ENCODE measurements at places on chromosomes 11 and 22.

DNA sequence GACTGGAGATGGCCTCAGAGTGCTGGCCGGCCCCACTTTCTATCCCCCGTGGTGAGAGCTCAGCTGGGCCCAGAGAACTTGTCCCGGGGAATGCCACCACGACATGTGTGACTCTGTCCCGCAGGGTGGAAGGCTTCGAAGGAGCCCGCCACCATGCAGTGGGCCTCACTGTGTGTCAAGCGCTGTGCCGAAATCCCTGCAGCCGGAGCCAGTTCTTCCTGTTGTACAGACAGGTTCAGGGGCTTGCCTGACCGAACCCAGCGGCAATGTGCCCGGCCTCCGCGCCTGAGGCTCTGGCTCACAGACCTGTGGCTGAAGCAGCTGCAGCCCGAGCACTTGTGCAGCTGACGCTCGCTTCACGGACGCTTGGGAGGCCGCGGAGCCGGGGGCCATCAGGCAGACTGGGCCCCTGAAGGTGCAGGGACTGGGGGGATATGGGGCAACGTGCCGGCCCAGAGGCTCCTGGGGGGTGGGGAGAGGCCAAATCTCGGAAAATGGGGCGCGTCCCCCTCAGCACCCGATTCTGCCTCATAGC is 650 bp downstream of the PPM1F start:
- DNase-seq, result peak; percentile 2

DNA sequence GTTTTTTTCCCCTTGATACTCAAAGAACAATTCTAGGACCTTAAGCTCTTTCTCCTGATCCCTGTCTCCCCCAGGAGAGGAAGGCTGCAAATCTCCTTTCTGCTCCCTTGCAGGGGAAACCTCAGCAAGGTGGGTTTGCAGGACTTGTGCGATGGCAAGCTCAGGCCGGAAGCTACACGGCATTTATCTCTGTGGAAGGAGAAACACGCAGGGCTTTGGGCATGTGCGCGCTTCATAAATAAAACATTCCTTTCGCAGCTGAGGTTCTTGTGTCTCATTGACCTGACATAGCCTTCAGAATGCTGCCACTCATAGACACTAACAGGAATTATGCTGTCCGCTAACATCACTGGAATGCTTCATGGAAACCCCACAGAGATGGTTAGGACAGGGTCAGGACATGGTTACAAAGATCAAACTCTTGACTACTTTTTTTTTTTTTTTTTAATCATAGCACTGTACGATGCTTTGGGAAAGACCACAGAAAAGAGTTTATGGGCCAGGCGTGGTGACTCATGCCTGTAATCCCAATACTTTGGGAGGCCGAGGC is 42.6 kb downstream of the SLN start:
- DNase-seq, result no peak

- DNase-seq, result no peak
These were observed 52.9 kb upstream of the SPATA19 start for GRCh38 chr11:133898031-133898769.

GRCh38 chr11:46387919-46388618 is 3.5 kb downstream of the CHRM4 start:
- no peak for DNase-seq

DNA sequence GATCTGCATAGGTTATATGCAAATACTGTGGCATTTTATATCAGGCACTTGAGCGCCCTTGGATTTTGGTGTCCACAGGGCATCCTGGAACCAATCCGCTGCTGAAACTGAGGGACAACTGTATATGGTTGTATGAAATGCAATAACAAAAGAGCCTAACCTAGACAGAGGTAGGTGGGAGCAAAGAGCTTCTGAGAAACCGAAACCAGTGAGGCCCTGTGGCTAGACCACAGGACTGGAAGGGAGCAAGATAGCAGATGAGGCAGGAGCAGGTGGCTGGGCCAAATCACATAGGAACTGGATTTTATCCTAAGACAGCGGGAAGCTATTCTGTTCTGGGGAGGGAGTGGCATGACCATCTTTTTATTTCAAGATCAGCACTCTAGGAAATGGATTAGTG is 30.1 kb downstream of the RCN1 start:
- no peak for DNase-seq

- DNase-seq, result no peak
These were observed 747 bp downstream of the TPCN2 start for GRCh38 chr11:69049490-69049867.

DNA sequence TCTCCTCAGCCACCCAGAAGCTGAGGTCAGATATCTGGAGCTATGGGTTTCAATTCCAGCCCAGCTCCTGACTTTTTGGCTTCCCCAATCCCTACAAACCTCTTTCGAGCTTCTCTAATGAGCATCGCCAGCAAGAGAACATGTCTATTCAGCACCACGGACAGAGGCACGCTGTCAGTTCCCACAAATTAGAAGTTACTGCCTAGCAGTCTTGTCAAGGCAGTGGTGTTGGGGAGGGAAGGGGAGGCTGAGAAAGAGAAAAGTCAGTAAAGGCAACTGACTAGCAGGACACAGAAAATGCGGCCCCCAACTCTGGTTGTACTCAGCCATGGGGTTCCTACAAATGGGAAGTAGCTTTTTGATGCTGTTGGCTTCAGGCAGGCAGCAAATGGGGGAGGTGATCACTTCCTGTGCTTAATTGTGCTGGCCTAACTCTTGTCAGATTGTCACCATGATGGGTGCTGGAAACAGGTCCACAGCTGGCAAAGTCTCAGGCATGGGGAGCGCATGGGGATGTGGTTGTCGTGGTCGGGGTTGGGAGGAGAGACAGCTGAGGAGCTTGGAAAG is 205.9 kb downstream of the ST3GAL4 start:
- no peak for DNase-seq

GRCh38 chr22:36775586-36775963 is 344 bp downstream of the IFT27 start:
- DNase-seq, result peak; percentile 3

GRCh38 chr11:112247201-112247600 is 13.5 kb downstream of the PLET1 start:
- DNase-seq, result no peak

DNA sequence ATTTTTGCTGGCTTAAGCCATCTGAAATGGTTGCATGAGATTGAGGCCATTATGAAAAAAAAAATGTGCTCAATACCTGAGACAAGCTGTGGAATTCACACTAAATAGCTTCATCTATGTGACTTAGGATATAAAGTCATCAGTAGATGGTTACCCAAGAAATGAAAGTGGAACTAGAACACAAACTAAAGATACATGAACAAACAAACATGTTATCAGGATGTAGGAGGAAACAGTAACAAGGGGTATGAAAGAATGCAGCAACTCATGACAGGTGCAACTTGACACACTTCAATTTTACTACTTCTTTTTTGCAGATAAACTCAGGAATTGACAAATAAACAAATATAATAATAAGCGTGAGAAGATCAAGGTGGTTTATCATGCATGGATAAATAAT is 155.0 kb downstream of the WT1 start:
- no peak for DNase-seq

All from SHP77 treated with DMSO at 0.1 percent for 48 hours (cell line).